ENCODE measurements at places on chromosomes 2 and 18. TPM values are rescaled to one million over a fixed set of nuclear protein-coding genes. Genes with fewer than 3 reads are reported as not detected.

Gene LHCGR
- total RNA-seq, result not detected

Gene PLA2R1
- 19.0 TPM for total RNA-seq

GRCh38 chr2:105338020-105338385 lies 663 bp downstream of the C2orf49 start:
- DNase-seq, result no peak

DNA sequence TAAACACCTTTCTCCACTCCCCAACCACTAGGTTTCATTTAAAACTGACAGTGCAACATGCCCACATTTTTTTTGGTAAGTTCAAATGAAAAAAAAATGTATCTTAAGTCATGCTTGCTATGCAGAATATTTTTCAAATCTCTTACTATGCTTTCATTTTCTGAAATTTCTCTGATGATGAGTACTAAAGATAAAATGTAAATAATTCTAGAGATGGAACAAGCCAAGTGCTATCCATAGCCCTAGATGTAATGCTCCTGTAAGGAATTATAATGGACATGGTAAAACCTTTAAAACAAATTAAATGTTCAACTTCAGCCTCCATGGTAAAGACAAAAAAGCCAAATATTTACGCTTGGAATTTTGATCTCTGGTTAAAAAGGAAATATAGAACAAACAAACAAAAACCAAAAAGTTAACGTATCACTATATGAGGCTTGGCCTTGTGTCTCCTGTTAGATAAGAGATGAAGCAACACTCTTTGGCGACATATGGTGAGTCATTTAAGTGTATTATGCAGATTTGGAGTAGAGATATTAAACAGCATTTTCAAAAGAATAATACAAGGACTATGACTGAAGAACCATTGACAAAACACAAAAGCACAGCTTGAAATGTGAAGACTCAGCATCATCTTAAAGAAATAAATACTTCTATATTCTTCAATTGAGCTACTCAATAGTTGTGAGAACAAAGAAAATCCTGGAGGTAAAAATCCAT lies 392.0 kb upstream of the LYPD1 start:
- no peak for DNase-seq

GRCh38 chr18:63025251-63026090 lies 294.1 kb downstream of the BCL2 start:
- no peak for DNase-seq

Gene ALPG
- not detected for total RNA-seq
